Large intestine (tissue), 12 donors: ENCODE measurements at places on chromosomes 5 and 9. TPM values are rescaled to one million over a fixed set of nuclear protein-coding genes. Genes with fewer than 3 reads are reported as not detected.

DNA sequence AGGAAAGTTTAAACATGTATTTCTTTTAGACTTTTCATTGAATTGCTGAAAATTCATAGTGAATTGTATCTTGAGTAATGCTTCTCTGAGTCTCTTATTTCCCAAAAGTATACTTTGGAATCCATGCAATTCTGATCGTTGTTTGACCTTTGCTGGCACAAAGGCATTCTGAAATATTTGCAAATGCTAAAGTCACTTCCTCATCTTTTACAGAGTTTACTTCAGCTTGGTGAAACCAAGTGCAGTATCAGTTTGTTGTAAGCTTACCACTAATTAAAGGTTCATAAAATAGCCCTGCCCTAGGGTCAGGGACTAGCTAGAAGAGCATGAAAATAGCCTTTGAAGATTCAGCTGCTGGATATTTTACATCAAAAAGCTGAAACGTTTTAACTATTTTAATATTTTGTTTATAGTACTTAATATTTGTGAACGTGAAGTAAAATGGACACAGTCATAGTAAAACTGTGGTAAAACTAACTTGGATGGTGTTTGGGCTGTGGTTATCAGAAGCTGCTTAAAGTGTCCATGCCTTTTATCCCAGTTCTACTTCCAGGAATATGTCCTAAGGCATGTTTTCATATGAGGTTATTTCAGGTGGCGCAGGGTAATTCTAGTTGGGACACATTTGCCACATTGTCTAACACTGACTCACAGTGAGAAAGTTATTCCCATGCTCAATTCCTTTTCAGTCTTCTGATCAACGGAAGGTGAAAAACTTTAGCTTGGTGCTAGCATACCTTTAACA is 45.3 kb downstream of the SLC22A5 start:
- H3K4me1 ChIP-seq = peaks cover 29% of the 10 kb centered on the region
- H3K36me3 ChIP-seq = no peaks in the 10 kb centered on the region
- H3K4me3 ChIP-seq = no peak overlapping the region

- H3K4me3 ChIP-seq = no peak overlapping the region
- H3K4me1 ChIP-seq = peaks cover 24% of the 10 kb centered on the region
- H3K27me3 ChIP-seq = peaks cover 15% of the 10 kb centered on the region
- no peak overlapping the region for H3K27ac ChIP-seq
- no peaks in the 10 kb centered on the region for H3K36me3 ChIP-seq
Measured at GRCh38 chr9:129351058-129351641, 173.1 kb upstream of the IER5L start.

- no peaks in the 10 kb centered on the region for H3K4me1 ChIP-seq
Measured at GRCh38 chr9:33861917-33862453, 45.0 kb downstream of the UBE2R2 start.

DNA sequence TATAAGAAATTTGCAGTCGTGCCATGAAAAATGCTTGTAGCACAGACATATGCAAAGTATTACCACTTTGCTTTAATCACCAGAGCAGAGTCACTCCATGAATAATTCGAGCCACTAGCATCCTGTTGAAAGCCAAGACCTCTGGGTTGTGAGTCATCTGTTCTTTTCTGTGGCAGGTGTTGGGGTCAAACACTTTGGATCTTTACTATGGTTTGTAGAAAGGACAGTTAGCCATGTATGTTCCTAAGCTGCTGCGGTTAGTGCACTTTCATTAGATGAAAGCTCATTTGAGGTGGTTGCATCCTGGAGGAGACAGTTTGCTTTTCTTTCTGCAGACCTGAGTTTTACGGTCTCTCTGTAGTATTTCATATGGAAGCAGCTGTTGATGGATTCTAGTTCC is 223.7 kb downstream of the DMRT2 start:
- no peaks in the 10 kb centered on the region for H3K36me3 ChIP-seq
- no peak for DNase-seq
- no peaks in the 10 kb centered on the region for H3K27me3 ChIP-seq
- no peaks in the 10 kb centered on the region for H3K4me1 ChIP-seq
- H3K4me3 ChIP-seq = no peak overlapping the region

GRCh38 chr9:114178756-114179450 is 23.6 kb downstream of the COL27A1 start:
- peaks cover 45% of the 10 kb centered on the region for H3K36me3 ChIP-seq
- H3K27ac ChIP-seq = no peak overlapping the region
- H3K4me1 ChIP-seq = peaks cover 50% of the 10 kb centered on the region
- no peaks in the 10 kb centered on the region for H3K27me3 ChIP-seq
- H3K4me3 ChIP-seq = no peak overlapping the region

GRCh38 chr9:135607401-135608293 is 31.7 kb downstream of the GLT6D1 start:
- H3K27ac ChIP-seq = no peak overlapping the region
- H3K27me3 ChIP-seq = no peaks in the 10 kb centered on the region
- DNase-seq = no peak
- H3K4me1 ChIP-seq = no peaks in the 10 kb centered on the region

- H3K27ac ChIP-seq = no peak overlapping the region
- no peaks in the 10 kb centered on the region for H3K4me1 ChIP-seq
- DNase-seq = no peak
- no peak overlapping the region for H3K4me3 ChIP-seq
- H3K36me3 ChIP-seq = no peaks in the 10 kb centered on the region
Measured at GRCh38 chr9:109831998-109832658, 52.1 kb downstream of the PALM2AKAP2 start.

GRCh38 chr9:89480825-89481537 is 16.9 kb downstream of the SEMA4D start:
- H3K36me3 ChIP-seq = peaks cover 6% of the 10 kb centered on the region
- no peak overlapping the region for H3K27ac ChIP-seq
- DNase-seq = no peak
- no peaks in the 10 kb centered on the region for H3K27me3 ChIP-seq

- H3K4me3 ChIP-seq = no peak overlapping the region
- no peaks in the 10 kb centered on the region for H3K4me1 ChIP-seq
- no peak overlapping the region for H3K27ac ChIP-seq
- H3K36me3 ChIP-seq = no peaks in the 10 kb centered on the region
Measured at GRCh38 chr9:89012294-89013042, 21.2 kb downstream of the S1PR3 start.

- H3K27ac ChIP-seq = no peak overlapping the region
- H3K4me1 ChIP-seq = peaks cover 37% of the 10 kb centered on the region
- H3K36me3 ChIP-seq = peaks cover 21% of the 10 kb centered on the region
- H3K4me3 ChIP-seq = no peak overlapping the region
- H3K27me3 ChIP-seq = no peaks in the 10 kb centered on the region
Measured at GRCh38 chr5:160310140-160310539, 2.2 kb downstream of the CCNJL start.

DNA sequence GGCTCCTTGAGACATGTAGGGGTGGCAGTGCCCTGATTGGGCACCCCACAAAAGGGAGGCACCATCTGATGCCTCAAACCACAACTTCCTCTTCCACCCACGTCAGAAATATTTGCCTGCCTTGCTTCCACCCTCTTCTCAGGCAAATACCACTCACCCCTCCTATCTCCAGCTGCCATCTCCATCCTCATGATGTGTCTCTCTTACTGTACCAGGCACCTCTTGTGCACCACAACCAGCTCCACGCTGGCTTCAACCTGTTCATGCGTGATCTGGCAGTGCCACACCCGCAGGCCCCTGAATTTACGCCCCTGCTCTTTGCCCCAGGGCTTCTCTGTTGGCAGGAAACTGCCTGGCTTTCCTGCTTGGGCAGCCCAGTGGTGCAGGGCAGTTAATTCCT is 87.8 kb upstream of the HSPA9 start:
- peak; percentile 54 for DNase-seq
- H3K27me3 ChIP-seq = no peaks in the 10 kb centered on the region
- H3K27ac ChIP-seq = no peak overlapping the region
- peaks cover 24% of the 10 kb centered on the region for H3K4me1 ChIP-seq
- H3K36me3 ChIP-seq = no peaks in the 10 kb centered on the region

- no peaks in the 10 kb centered on the region for H3K27me3 ChIP-seq
- H3K27ac ChIP-seq = no peak overlapping the region
- no peak overlapping the region for H3K4me3 ChIP-seq
- no peaks in the 10 kb centered on the region for H3K36me3 ChIP-seq
Measured at GRCh38 chr5:3389471-3390026, 206.1 kb upstream of the IRX1 start.

- H3K36me3 ChIP-seq = no peaks in the 10 kb centered on the region
- no peak overlapping the region for H3K27ac ChIP-seq
- no peak for DNase-seq
Measured at GRCh38 chr9:125568621-125569020, 138.4 kb downstream of the MAPKAP1 start.

DNA sequence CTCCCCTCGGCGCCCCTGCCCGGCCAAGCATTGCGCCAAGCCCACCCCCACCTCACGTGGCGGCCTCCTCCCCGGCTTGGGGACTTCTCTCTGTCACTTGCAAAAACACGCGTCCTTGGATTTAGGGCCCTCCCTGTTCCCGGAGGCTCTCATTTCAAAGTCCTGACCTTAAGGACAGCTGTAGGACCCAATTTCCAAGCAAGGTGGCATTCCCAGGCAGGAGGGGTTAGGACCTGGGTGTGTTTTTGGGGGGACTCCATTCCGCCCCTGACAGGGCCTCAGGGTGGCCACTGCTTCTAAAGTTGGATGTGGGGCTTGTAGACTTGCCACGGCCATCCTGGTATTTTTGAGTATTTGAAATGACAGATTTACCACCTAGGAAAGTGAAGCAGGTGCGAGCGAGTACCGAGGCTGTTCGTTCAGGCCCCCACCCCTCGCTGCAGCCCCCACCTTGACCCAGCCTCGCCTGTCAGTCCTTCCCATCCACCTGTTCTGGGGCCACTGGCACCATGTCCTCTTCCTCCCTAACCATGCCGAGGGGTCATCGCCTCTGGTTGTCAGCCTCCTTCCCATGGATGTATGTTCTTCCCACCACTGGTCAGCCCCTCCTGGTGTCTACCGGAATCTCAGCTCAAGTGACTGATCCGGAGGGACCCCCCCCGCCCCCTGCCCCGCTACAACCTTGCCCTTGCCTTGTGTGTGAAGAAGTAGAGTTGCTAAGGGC is 52.4 kb downstream of the MRPL36 start:
- no peak overlapping the region for H3K27ac ChIP-seq
- H3K4me3 ChIP-seq = no peak overlapping the region

DNA sequence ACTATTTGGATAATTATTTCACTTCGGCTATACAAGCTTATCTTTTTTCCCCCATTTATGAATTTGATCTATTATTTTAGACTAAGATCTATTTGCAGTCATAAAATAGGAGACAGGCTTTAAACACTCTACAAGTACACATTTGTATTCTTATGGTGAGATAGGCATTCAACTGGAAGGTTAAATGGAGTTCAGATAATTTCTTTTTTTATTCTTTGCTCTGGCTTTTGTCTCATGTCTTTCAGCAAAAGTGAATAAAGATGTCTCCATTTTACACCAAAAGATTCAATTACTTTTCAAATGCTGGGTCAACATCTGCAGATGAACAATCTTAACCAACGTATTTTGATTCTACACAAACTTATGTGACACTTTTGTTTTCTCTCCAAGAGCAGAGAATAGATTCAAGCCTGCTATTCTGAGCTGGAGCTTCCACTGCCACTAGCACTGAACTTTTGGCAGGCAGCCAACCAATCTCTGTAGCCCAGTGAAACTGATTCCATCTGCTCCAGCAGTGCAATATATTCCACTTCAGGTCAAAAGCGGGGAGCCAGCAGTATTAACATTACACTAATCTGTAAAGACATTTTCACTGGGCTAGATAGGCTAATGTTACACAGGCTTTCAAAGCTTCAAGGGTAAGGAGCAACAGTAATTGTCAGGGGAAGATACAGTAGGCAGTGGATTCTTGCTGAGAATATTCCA is 452.0 kb upstream of the ZNF608 start:
- DNase-seq = peak; percentile 82
- H3K36me3 ChIP-seq = no peaks in the 10 kb centered on the region
- H3K4me3 ChIP-seq = no peak overlapping the region
- H3K27ac ChIP-seq = no peak overlapping the region

DNA sequence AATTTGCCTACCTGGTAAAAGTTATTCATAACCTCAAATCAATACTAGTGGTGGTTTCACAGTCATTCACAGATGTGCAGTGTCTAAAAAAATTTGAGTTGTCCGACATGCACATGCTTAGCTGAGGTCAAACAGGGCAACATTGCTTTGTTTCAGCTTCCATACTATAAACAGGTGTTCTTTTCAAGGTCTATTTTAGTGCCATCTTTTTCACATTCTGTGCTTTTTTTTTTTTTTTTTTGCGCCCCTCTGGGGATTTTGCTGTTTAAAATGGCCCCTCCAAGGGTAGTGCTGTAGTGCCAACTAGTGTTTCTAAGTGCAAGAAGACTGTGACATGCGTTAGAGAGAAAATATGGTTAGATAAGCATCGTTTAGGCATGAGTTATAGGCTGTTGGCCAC is 14.5 kb downstream of the PHAX start:
- no peaks in the 10 kb centered on the region for H3K4me1 ChIP-seq
- peaks cover 57% of the 10 kb centered on the region for H3K36me3 ChIP-seq
- H3K27me3 ChIP-seq = no peaks in the 10 kb centered on the region
- no peak overlapping the region for H3K27ac ChIP-seq
- no peak for DNase-seq

DNA sequence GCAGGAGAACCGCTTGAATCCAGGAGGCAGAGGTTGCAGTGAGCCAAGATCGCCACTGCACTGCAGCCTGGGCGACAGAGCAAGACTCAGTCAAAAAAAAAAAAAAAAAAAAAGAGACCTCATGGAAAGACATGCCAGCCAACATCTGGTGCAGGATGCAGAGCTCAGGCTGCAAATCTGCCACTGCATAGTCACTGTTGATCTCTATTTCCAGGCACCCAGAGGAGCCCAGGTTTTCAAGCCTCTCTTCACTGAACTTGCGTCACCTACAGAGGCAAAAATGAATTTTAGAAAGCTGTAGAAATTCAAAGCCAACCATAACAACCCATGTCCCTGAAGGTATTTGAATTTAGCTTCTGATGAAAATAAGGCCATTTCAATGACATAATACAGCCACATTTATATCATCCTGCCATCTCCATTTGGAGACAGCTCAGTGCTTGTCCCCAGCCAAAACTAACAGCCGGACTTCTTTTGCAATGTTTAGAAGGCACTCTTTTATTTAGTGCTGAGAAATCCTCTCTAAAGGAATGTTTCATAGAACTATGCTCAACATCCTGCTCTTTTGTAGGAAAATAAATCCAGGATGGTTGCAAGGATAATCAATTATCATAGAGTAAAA is 113.3 kb downstream of the SNX18 start:
- H3K4me1 ChIP-seq = peaks cover 23% of the 10 kb centered on the region
- H3K27me3 ChIP-seq = no peaks in the 10 kb centered on the region
- no peak overlapping the region for H3K4me3 ChIP-seq

DNA sequence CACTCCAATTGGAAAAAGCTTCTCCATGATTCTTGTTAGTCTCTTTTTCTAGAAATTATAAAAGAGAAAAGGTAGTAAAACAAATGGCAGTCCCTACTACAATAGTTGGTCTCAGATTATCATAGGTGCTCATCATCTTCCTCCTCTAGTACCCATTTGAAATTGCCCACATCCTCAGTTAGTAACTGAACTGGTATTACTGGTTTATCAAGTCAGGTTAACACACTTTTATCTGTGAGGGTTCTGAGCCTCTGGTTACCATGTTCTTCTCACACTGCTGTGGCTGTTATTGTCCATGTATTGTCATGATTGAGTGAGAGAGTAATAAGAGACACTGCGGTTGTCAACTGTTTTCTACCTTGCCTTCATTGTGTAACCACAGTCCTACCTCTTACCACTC is 901.7 kb downstream of the TLE1 start:
- no peaks in the 10 kb centered on the region for H3K4me1 ChIP-seq
- no peaks in the 10 kb centered on the region for H3K36me3 ChIP-seq
- H3K4me3 ChIP-seq = no peak overlapping the region
- no peaks in the 10 kb centered on the region for H3K27me3 ChIP-seq
- no peak overlapping the region for H3K27ac ChIP-seq
- no peak for DNase-seq

PFN3 gene
- polyA plus RNA-seq = not detected

TMEM174 gene
- not detected for polyA plus RNA-seq

CDHR2 gene
- 247 TPM for polyA plus RNA-seq

SPATA31C1 gene
- 0.18 TPM for polyA plus RNA-seq

SV2C gene
- 3.0 TPM for polyA plus RNA-seq

NTNG2 gene
- 0.40 TPM for polyA plus RNA-seq

C1QTNF3 gene
- polyA plus RNA-seq = 35.6 TPM

SLC6A19 gene
- 295 TPM for polyA plus RNA-seq

ABCA1 gene
- 8.6 TPM for polyA plus RNA-seq
